ENCODE measurements at places on chromosomes 3 and 15. TPM values are rescaled to one million over a fixed set of nuclear protein-coding genes. Genes with fewer than 3 reads are reported as not detected.

The NECTIN3 gene
- polyA plus RNA-seq, result 38.2 TPM

GRCh38 chr3:61960976-61961375 is 399.6 kb downstream of the PTPRG start:
- DNase-seq, result no peak

GRCh38 chr3:52092891-52093290 is 36.5 kb upstream of the DUSP7 start:
- DNase-seq, result no peak

DNA sequence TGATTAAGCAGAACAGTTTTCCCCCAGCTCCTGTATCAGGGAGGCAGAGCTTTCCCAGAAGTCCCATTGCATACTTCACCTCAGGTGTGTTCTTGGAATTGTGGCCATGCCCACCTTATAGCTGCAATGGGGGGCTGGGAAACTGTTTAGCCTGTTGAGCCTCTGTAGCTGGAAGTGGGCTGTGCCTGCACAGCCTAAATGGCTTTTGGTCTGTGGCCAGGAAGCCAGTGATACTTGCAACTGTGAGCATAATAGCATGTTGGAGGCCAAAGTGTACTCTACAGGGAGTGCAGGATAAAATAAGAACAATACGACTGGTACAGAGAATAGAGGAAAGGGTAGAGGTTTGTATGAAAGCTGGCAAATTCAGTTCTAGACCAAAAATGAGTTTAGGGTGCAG is 248.5 kb downstream of the PTPRG start:
- no peak for DNase-seq

DNA sequence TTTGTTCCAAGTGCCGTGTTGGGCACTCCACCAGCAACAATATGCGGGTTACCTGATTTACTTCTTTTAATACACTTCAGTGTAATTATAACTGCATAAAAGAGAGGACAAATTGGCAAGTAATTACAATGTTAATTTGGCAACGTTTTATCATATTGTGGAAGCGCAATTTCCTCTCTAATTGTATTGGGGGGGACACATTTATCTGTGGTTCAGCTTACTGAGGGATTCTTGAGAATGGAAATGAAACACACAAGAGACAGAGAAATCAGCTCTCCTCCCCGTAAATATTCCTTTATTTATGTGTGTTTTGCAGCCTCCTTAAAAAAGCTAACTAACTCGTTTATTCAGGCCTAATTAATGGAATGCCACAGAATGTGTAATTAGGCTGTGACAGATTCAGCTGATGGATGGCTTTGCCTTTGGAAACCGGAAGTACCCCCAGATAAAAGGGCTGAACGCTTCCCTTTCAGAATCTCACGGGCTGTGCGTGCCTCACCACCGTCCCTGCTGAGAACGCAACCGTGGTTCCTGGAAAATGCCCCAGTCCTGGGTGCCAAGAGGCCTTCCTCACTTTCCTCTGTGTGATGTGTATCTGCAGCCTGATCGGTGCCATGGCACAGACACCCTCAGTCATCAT is 247.1 kb upstream of the ST8SIA2 start:
- DNase-seq, result no peak

- DNase-seq, result no peak
These were observed 36.7 kb upstream of the MFGE8 start for GRCh38 chr15:88949734-88950400.

DNA sequence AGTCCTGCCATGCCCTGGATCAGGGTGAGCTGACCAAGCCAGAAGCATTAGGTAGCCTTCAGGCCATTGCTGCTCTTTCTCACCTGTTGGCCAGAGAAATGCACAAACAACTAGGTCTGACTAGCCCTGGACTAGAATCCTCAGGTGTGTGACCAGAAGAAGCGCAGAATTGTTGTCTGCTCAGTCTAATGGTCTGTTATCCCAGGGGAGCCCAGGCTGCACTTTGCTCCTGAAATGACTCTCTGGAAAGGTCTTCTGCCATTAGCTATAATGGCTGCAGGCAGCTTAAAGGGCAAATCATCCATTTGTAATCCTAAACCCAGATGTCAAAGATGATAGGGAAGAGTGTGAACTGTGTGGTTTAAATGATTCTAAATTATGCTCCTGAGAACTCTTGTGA is 246.1 kb downstream of the NFKBIZ start:
- no peak for DNase-seq

DNA sequence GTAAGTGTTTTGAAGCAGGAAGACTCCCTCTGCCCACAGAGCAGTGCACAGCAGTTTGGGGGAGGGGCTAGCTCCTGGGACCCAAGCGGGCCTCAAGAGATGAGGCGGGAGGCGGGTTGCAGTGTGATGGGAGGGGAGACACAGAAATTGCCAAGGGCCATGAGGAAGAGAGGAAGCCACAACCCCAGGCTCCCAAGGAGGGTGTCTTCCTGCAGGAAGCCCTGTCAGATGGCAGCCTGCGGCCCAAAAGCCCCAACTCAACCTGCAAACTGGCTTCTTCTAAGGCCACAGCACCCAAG is 7.3 kb upstream of the ISLR2 start:
- no peak for DNase-seq
